ENCODE measurements at places on chromosomes 13 and 19.

DNA sequence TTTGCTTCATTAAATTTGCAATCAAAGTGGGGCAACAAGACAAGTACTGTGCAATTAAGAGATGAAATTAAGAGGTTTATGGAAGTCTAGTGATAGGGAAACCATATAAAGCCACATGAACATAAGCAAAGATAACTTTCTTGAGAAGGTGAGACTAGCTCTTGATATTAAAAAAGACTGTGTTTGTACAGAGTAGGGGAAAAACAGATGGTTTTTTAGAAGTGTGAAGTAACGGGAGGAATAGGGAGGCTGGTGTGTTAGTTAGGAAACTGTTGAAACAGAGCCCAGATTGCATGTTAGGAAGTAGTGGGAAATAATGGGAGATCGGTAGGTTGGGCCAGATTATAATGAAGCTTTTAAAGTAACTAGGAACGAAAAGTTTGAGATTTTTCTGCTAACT, 149.8 kb upstream of the FREM2 start:
- DNase-seq = no peak

- DNase-seq = peak; percentile 80
These were observed 5.5 kb downstream of the IER2 start for GRCh38 chr19:13155472-13156359.

DNA sequence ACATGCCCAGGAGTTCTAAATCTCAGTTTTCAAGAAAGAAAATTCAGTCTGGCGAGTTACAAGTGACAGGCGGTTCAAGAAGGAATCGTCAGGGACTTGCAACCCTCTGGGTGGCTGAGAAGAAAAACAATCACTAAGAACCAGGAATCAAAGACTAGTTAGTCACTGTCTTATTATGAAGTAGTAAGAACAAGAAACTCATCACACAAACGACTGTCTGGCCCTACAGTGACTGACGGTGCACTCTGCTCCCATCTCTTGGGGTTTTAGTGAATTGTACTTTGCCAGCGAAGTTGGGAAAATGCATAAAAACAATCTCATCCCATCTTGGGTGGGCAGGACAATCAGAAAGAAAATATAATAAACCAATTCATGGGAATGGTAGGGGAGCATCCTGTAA, 63.7 kb upstream of the SACS start:
- no peak for DNase-seq

DNA sequence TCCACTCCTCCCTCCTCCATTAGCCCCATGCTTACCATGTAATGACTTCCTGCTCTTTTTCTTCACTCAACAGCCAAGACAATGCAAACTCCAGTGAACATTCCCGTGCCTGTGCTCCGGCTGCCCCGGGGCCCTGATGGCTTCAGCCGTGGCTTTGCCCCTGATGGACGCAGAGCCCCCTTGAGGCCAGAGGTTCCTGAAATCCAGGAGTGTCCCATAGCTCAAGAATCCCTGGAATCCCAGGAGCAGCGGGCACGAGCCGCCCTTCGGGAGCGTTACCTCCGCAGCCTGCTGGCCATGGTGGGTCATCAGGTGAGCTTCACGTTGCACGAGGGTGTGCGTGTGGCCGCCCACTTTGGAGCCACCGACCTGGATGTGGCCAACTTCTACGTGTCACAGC, 2.9 kb upstream of the PPP1R37 start:
- DNase-seq = no peak

- peak; percentile 54 for DNase-seq
These were observed 2.8 kb upstream of the NLRP12 start for GRCh38 chr19:53826876-53827275.

DNA sequence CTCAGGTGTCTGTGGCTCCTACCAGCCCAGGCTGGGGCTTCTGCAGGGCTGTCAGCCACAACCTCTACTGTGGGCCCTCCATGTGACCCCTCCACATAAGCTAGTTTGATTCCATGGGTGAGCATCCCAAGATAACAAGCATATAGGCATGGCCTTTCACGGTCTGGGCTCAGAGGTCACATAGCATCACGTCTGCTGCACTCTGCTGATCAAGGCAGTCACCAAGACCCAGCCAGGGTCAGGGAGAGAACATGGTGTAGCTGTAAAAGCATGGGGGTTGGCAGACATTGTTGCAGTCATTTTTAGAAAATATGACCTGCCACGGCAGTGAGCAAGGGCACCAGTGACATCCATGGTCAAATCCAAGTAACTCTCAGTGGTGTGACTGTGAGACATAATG, 698.8 kb downstream of the UQCRFS1 start:
- no peak for DNase-seq

DNA sequence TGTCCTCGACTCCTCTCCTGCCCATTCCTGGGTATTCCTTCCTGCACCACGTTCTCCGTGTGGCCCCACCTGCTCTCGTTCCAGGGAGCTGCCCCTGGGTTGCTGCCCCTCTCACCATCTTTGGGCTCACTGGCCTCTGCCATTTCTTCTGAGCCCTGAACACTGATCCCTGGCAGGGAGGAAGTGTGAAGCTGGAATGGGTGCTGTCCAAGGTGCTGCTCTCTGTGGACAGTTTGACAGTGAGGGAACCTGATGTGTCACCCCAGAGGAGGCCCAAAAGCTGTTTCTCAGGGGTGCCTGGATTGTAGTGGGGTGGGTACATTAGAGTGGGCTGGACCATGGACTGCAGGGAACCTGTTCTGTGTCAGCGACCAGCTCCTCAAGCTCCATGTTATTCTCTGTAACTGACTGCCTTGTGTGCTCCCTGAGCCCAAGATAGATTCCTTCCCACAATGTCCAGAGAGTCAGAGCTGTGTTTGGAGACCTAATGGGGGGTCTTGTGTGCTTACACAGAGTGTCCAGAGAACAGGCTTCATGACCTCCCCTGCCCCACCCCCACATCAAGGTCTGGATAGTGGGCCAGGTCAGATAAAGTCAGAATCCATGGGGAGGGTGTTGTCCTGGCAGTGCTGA, 7.2 kb upstream of the CEACAM8 start:
- DNase-seq = peak; percentile 25

DNA sequence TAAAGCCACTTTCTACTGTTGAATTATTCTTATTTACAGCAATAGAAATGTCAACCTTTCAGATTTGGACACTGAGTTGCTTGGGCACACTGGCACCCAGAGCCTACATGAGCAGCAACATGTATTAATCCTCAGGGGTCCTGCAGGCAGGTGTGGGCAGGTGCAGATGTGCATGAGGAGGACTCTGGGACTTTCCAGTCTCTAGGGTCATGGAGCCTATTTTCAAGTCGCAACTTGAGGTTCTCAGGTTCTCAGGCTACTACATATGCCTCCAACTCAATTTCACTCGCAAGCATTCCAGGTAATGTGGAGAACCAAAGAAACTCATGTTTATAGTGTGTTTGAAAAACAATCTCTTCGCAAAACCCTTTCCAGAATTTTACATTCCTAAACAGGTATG, 73.2 kb downstream of the STARD13 start:
- no peak for DNase-seq

- no peak for DNase-seq
These were observed 7.8 kb upstream of the SHFL start for GRCh38 chr19:10078329-10078728.

DNA sequence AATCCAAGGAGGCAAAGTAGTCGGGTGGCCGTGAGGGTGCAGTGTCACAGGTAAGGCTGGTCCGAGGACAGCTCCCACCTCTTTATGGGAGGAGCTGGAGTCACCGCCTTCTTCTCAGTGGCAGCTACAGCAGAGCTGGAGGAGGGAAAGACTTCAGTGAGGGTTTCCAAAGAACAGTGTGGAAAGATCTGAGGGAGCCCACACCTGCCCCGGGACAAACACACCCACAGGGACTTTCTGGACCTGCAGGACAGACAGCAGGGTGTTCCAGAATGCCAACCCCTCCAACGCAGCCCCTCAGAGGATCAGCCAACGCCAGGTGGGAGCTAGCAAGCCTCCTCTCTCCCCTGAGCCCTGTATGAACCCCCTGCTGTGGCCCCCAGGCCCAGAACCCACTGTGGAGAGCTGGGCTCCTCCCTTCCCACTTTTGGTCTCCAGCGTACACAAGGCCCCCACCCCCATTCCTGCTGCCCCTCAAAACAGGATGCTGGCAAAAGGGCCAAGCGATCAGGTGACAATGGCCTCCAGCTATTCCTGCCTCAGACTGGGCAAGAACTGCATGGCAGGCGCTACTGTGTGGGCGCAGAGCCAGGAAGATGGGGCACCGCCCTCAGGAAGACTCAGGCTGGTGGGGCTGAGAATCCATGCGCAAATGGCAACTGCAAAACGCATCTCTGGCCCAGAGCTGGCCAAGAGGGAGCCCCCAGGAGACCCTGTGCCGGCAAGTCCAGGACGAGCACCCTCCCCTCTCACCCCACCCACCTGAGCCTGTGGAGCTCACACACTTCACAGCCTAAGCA, 3.5 kb upstream of the CD320 start:
- no peak for DNase-seq

- DNase-seq = peak; percentile 20
These were observed 59.5 kb downstream of the TNFSF11 start for GRCh38 chr13:42633495-42633894.

DNA sequence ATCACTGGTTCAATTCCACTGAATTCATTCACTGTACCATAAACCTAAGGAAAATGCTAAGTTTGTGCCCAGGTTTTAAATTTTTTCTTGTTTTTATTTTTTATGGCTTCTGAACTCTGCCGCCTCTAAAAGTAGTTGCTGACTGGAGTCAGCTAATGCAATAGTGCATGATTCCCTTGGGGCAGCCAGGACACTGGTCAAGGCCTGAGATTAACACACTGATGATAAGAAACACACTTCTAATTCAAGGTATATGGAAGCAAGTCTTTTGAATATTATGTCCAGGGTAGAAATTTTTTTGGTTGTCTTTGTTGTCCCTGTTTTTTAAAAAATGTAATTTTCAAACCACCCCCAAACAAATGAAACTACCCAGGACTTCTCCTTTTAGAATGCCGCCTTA, 72.2 kb downstream of the CDADC1 start:
- no peak for DNase-seq

All from fibroblast of mammary gland (primary cell).